CD8-positive, alpha-beta T cell (primary cell): ENCODE measurements at places on chromosomes 3 and 15.

- peak; percentile 60 for DNase-seq
Observed at GRCh38 chr3:44981751-44982150, 5.7 kb downstream of the EXOSC7 start.

GRCh38 chr3:150589759-150590158 is 13.4 kb upstream of the SELENOT start:
- no peak for DNase-seq

DNA sequence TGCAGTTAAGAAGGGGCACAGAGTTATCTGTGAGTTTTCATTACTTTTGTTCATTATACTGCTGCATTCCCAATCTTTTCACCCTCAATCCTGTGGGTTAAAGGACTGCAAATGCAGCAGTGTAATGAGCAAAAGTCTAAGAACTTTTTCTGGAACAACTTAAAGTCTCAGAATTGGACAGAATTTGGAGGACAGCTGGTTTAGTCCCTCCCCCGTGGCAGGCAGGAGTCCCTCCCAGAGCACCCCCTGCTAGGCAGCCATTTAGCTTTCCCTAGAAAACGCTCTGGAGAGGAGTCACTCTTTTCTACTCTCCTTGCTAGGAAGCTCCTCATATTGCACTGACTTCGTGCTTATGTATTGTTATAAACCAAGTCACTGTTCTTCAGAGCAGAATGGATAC is 156.3 kb upstream of the UBE2E1 start:
- no peak for DNase-seq

- no peak for DNase-seq
Observed at GRCh38 chr3:125245521-125245920, 33.0 kb upstream of the SLC12A8 start.

DNA sequence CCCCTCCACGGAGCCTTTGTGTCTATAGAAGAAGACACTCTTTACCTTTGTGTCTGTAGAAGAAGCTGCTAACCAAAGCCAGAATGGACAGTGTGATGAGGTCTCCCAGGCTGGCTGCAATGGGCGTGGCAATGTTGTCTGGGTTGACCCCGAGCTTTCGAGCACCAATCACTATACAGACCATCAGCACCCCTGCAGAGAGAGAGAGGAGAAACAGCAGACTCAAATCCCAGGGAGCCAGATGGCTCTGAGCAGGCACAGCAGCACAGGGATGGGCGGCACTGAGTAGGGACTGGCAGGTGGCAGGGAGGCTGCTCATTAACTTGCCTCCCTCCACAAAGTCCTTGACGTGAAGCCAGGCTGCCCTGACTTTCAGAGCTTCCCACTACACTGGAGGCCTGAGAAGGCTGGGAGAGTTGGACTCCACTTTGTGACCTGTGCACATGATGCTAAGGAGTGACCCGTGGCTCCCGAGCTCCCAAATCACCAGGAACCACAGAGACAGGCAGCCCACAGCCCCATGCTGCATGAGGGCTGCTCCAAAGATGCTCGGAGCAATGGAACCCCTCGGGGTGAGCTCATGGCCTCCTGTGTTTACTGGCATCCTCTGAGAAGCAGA is 53.9 kb downstream of the ROPN1B start:
- no peak for DNase-seq

DNA sequence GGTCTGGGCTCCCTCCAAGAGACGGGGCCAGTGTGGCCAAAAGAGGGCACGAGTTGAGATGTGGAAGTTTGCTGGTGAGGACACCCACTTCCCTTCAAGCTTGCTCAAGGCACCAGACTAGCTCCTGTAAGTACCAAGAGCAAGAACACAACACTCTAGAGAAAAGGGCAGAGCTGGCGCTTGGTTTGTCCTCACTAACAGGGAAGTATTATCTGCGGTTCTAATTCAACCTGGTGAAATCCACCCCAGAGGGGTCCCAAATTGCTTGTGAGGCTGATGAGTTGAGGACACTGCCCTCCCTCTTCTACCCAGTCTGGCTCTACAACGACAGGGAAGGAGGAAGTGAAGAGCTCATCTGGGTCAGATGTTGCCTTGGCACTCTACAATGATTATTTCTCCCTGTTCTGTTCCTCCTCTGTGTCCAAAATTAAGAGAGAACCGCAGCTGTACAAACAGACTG is 16.9 kb upstream of the FSIP1 start:
- DNase-seq = no peak

- no peak for DNase-seq
Observed at GRCh38 chr15:23411841-23412240, 35.2 kb downstream of the GOLGA6L2 start.

- no peak for DNase-seq
Observed at GRCh38 chr3:55690726-55691125, 203.6 kb upstream of the WNT5A start.

DNA sequence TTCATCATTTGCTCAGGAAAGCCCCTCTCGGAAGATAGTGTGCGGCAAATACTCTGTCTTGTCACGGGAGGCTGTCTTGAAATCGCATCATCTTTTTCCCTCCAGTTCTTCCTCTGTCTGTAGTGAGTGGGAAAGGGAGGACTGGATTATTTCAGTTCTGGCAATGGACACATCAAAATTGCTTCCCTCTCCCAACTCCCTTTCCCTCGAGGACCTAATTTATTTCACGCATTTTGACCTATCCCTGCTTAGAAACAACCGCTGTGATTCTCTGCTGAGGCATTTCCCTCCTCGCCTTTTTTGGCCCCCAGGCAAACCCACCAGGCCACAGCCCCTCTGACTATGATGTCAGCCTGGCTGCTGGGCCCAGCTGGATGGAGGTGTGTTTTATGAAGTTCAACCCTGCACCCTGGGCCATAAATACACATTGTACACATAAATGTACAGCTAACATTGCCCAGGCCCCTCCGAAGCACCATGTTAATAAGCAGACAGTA is 138.7 kb upstream of the LRTM1 start:
- no peak for DNase-seq

- DNase-seq = no peak
Observed at GRCh38 chr15:81666839-81667238, 292.8 kb upstream of the TMC3 start.

DNA sequence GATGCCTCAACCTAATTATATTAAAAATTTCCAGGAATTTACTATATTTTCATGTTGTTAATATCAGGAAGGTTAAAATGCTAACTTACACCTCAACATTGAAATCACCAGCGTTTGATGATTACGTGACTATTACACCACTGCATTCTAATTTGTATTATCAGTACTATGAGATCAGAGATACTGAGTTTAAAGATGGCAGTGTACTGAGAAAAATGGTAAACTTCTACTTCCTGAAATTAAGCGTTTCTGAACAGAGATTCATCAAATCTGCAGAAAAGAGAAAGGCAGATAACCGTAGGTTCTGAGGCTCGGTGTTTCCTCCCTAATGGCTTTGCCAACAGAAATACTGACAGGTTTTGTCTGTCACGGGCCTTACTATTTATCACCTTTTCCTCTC is 69.9 kb downstream of the CRTC3 start:
- DNase-seq = no peak

GRCh38 chr15:78979456-78980320 is 34.8 kb upstream of the CTSH start:
- DNase-seq = peak; percentile 9

DNA sequence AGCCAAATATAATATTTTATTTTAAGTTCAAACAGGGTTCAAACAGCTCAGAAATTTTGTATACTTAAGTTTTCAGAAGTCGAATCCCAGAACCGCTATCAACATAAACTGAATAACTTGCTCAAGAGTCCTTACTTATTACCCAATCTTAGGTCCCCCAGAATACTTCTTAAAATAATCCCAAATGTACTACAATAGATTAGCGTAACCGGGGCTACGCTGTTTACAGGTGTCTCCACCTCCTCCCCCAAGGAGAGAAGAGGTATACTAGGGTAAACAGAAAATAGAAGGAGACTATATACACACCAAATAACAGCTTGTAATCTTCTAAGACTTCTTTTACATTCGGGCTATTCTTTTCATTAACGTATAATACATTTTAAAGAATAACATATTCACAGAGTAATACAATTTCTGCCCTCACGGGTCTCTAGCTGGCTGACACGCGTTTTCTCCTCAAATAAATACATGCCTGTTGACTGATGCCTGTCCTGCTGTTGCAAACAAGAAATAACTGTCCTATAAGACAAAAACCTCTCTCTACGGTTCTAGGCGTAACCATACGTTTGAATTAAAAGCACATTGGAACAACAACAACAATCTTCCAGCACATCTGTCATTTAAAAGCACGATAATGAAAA is 1.3 kb downstream of the DENND4A start:
- no peak for DNase-seq

DNA sequence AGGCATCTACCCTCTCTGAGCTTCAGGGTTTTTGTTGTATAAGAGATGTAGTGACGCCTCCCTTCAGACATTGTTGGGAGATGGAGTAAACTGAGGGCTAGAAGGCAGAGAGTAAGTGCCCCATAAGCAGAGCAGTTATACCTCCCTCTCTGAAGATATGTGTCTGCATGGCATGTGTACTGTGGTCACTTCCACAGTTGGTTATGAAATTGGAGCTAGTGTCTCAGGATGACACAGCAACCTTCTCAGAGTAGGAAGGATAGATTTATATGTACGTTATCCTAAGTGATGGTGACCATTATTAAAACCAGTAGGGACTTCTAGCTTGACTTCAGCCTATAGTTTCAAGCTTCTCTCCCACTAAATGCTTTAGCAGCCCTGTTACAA is 17.9 kb downstream of the PXK start:
- no peak for DNase-seq

DNA sequence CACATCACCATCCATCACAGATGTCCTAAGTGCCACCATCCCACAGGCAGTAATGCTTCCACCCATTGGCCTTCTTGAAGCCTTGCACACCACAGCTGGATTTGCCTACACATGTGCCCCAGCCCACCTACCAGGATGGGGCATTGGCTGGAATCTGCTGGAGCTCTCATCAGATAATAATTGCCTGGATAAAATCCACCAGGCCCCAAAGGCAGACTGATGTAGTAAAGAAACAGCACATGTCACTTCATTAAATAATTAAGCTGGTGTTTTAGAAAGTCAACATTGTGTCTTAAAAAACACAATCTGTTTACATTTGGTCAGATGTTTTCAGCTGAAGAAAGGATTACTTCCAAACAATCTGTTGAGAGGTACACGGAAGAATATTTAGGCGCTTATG is 229.5 kb downstream of the ATP8B4 start:
- DNase-seq = no peak

DNA sequence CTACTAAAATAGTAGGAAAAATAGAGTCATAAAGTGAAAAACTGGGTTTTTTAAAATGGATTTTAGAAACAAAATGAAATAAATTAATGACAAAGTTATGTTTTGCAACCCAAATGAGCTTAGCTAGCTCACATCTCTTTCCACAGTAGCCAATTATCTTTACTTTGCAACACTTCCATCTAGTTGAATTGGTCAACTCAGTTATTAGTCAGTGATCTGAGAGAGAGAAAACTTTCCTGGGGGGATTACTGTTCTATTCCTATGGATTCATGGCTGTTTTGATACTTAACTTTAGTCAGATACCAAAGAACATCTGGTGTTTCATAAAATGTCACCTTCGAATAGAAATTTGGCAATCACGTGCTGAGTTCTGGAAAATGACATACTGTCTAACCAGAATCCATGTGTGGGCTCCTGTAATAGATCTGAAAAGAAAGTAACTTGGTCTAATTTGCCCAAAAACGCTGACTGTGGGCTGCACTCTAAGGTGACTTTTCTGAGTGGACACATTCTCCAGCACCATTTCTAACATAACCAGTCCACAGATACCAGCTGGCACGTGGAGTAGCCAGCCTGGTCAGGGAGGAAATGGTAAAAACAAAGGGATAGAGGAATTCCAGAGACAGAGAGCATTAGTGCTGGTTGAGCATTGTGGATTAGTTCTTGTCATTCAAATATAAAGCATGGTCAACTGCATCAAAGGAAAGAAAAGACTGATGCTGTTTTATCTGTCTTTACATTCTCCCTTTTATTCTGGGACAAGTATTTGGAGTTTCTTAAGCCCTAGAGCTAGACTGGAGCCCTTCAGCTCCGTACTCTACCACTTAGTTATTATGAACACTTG is 45.2 kb upstream of the CCDC80 start:
- no peak for DNase-seq

DNA sequence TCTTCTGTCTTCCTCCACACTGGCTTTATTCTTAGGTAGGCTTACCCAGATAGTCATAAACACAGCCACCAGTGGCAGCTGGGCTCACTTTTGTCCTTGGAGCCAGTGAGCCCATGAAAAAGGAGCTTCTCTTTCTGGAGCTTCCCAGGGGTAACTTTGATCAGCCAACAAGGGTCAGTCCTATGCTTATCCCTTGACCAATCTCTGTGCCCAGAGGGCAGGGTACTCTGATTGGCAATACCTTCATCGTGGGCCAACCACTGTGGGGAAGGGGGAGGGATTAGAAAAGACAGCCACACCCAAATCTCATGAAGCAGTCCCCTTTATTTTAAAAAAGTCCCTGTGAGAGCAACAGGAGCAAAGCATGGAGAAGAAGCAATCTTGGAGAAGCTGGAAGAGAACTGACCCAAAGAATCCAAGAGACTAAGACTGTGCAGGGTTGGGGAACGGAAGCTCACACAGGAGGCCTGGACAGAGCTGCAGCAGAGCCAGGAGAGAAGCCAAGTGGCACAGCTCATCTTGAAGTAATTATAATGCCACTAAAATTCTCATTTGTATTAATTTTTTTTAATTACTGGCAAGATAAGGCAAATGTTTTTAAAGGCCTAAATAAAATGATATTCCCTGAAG is 70.4 kb downstream of the SSUH2 start:
- DNase-seq = no peak

DNA sequence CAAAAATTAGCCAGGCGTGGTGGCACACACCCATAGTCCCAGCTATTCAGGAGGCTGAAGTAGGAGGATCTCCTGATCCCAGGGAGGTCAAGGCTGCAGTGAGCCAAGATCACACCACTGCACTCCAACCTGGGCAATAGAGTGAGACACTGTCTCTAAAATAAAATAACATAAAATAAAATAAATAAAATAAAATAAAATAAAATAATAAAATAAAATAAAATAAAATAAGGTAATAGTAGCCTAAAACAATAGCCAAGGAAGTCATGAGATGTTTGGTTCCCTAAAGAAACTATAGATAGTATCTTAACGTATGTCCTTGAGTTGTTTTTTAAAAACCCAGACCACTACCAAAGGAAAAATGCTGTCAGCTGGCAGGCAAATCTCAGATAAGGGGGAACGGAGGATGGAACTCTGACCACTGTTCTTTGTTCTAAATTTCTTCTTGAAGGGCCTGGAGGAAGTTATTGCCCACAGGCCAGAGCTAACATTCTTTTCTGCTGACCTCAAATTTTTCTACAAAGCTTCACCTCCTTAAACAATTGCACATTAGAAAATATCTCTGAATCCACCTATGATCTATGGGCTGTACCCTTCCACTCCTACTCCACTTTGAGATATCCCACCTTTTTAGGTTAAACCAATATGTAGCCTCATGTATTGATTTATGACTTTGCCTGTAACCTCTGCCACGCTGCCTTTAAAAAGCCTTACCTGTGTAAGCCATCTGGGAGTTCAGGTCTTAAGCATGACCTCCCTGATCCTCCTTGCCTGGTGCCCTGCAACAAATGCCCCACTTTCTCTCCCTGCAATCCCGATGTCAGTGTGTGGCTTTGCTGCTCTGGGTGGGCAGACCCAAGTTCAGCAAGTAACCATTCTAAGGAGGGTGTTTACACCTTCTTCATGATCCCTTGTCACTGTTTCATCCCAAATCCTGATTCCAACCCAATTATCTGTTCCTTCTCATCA is 126.2 kb upstream of the BHLHE40 start:
- no peak for DNase-seq
